ENCODE measurements at places on chromosomes 11 and 22. TPM values are rescaled to one million over a fixed set of nuclear protein-coding genes. Genes with fewer than 3 reads are reported as not detected.

GRCh38 chr22:18033204-18033998 lies 9.0 kb upstream of the MICAL3 start:
- no peak for DNase-seq

GRCh38 chr11:35011389-35011788 lies 95.0 kb downstream of the PDHX start:
- no peak for DNase-seq

Gene LRRC4C
- not detected for total RNA-seq

DNA sequence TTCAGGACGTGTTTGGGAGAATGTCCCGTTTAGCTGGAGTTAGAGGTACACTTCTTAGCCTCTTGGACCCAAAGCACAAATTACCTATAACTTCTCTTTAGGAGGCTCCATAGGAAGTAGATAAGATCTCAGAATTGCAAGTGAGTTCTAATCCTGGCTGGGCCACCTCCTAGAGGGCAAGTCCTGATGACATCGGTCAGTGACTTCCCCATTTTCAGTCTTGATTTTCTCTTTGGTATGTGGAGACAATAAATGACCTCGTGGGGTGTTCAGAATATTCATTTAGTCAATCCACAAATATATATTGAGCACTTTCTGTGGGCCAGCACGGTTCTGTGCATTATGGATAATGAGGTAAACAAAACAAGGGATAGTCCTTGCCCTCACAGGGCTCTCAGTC lies 208.6 kb downstream of the CWF19L2 start:
- DNase-seq = no peak

Gene IRAG1
- total RNA-seq = 2.0 TPM

Gene OR8D4
- not detected for total RNA-seq

GRCh38 chr11:11770921-11771486 lies 70.8 kb upstream of the USP47 start:
- DNase-seq = no peak

Gene PRG3
- total RNA-seq = not detected

DNA sequence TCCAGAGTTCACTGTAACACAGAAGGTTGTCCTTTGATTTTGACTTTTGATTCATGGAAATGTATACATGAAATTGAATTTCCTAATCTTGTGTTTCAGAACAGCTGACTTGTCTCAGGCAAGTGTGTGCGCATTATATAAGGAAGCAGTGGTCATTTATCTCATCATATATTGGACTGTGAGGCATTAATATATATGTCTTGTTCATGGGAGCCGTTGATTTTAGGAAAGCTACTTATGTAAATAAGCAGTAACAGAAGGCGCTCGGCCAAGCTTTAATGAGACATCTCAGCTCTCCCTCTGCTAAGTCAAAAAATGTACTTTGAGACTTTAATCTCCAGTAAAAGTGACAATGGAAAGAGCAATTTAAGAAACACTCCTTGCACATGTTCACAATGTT lies 100.5 kb downstream of the PDHX start:
- DNase-seq = no peak

DNA sequence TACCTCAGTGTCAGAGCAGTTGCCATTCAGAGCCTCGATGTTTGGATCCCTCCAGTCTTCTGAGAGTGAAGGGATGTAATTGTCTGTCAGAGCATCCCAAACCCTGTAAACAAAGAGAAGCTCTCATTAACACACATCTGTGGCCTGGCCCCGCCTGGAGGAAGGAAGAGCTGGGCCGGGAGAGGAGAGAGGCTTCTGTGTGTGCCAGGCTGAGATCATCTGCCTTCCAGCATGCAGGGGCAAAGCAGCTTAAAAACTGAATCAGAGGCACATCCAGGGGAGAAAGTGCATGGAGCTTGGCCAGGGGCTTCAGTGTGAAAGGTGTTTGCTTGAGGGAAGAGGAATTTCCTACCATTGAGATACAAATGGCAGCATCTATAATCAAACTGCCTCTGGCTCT lies 14.5 kb downstream of the FEZ1 start:
- peak; percentile 43 for DNase-seq

Gene DDX25
- not detected for total RNA-seq

DNA sequence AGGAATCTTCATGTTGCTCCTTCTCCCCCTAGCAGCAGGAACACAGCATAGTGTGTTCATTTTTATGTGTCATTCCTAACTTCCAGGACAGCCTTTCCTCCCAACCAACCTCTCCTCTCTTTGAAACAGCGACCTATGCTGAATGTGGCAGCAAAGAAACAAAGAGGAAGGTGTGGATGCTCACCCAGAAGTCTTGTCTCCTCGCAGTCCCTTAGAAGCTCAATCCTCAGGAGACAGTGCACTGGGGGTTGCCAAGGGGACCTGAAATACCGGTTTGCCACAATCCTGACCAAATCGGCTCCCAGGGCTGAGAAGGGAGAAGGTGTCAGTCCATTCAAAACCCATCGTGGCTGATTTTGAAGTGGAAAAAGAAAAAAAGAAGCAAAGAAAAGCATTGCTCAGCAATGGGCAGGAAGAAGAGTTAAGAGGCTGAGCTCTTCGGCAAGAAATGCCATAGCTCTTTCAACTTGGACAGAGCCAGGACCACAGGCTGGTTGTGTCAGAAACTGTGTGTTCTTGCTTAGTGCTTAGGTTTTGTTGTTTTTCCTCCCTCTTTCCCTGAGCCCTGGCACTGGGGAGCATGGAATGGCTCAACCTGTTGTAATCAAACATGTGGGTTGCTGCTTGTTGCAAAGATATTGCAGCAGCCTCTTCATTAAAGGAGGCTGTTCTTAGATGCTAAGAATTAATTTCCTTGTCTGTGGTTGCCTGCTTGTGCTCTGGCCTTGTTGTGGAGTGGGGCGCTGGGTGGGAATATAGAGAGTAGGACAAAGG lies 30.4 kb upstream of the TENM4 start:
- DNase-seq = no peak

GRCh38 chr11:110565357-110566336 lies 135.9 kb downstream of the FDX1 start:
- DNase-seq = no peak

DNA sequence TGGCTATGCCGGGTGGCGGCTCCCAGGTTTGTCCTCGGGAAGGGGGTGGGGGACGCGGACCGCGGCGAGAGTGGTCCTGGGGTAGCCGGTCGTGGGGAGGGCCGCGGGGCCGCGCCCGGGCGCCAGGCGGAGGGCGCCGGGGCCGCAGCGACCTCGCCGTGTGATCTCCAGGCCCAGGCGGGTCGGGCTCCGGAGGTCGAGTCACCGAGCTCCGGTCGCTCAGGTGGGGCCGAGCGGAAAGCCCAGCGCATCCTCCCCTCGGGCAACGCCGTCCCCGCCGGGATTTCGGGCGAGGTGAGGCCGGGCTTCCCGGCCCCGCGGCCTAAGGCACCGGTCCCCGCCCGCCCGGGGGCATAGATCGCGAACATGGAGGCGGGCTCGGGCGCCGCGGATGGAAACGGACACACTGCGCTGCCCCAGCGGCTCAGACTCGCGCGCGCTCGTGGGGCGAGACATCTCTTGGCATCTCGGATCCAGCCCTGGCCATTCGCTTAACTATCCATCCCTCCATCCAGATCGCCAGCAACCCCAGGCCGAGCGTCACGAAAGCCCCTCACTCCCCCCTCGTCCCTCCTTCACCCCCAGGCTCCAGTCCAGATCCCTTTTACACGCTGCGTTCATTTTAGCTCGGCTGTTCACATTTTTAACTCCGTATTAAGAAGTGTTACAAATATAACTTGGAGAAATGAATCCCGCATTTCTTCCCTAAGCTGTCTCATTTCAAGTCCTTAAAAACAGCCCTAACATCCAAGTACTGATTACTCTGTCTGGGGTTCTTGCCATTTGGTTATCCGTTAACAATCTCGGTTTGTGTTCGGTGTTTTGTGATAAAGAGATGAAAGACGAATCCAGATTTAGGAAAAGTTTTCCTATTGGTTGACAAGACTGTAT lies 460 bp downstream of the ZC3H12C start:
- DNase-seq = peak; percentile 63

Gene NCR3LG1
- total RNA-seq = 10.1 TPM

DNA sequence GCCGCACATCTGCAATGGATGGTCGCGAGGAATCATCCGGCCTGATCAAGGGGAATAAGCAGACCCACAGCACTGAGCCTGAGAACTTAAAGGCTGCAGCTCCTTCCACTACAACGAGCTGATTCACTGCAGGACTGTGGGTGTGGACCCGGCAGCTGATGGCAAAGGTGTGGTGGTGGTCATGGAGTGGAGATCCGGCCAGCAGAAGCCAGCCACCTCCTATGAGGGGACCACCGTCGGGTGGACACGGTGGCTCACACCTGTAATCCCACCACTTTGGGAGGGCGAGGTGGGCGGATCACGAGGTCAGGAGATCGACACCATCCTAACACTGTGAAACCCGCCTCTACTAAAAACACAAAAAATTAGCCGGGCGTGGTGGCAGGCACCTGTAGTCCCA lies 66.4 kb downstream of the DGCR2 start:
- DNase-seq = no peak
